Stimulated activated CD8-positive, alpha-beta memory T cell treated with anti-CD3 and anti-CD28 coated beads, Interleukin-2, amount 100 ng/mL, for 48 hours (primary cell): ENCODE measurements at places on chromosomes 7 and 10.

DNA sequence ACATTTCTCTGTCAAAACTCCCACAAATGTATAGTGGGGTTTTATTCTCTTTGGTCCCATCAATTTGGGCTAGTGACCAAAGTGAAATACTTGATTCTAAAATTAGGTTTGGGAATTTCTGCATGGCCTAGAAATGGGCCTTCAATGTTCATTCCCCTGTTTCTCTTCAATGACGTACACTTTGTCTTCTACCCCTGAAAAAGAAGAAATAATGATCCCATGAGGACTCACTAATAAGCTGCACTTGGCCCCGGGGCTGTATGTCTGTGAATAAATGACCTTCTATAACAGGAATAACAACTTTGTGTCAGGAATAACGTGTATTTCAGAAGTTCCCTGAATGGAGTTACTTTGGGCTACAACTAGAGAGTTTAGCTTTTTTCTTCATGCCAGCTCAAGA, 20.2 kb downstream of the OR6B1 start:
- no peak for DNase-seq

DNA sequence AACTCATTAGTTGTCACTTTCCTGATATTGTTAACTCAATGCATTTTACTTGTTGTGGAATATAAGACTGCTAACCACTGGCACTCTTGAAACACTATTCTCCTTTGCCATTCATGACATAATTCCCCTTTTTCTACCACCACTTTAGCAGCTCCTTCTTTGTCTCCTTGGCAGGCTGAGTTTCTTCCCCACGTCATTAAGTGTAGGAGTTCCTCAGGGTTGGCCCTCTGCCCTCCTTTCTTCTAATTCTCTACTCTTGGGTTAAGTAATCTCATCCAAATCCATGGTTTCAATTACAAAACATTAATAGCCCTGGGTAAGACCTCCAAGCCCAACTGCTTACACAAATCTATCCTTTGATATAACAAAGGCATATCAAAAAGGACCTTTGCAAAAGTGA, 175.1 kb downstream of the HGF start:
- no peak for DNase-seq

DNA sequence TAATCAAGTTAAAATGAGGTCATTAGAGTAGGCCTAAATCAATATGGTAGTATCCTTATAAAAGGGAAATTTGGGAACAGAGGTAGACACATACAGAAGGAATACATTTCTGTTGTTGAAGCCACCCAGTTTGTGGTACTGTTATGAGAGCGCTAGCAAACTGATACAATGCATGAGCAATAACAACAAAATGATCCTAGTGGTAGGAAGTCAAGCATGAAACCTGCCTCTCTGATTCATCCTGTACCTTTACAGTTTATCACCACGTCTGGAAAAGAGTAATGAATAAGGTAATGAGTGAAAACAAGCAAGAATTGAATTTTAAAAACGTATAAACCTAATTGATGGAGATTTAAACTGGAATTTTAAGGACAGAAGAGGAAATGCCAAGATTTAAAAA, 217.2 kb downstream of the PCLO start:
- no peak for DNase-seq

DNA sequence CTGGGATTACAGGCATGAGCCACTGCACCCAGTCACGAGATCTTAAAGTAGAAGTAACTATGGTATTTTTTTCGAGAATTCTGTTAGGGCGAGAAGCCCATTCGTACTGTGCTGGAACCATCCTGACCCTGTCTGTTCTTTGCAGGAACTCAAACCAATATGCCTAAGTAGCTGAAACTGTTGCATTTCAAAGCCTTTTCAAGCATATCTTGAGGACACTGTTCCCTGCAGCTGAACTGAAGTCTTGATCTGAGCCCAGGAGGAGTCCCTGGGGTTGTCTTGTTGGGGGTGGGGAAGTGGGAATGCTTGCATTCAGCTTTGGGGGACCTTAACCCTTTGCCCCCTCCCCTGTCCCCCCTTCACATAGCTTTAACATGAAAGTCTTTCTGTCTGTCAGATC, 61.5 kb downstream of the CUX1 start:
- no peak for DNase-seq

- DNase-seq: no peak
Measured at GRCh38 chr10:82621680-82622079, 746.7 kb downstream of the NRG3 start.

- no peak for DNase-seq
Measured at GRCh38 chr10:131724169-131724545, 176.7 kb upstream of the PPP2R2D start.

GRCh38 chr10:69086001-69086509, 1.8 kb upstream of the SRGN start:
- no peak for DNase-seq

- no peak for DNase-seq
Measured at GRCh38 chr7:156639426-156640256, 933 bp upstream of the RNF32 start.
